Stimulated activated CD8-positive, alpha-beta memory T cell treated with anti-CD3 and anti-CD28 coated beads, Interleukin-4, amount 100 ng/mL, for 1 hour (primary cell): ENCODE measurements at places on chromosomes 16 and 17.

- no peak for DNase-seq
Observed at GRCh38 chr16:58339452-58339981, 44.7 kb upstream of the PRSS54 start.

- DNase-seq = no peak
Observed at GRCh38 chr16:20610892-20611349, 34.8 kb upstream of the ACSM2B start.

- no peak for DNase-seq
Observed at GRCh38 chr16:30692396-30693064, 6.4 kb upstream of the SRCAP start.

- no peak for DNase-seq
Observed at GRCh38 chr17:41455236-41455635, 11.9 kb downstream of the KRT32 start.

- DNase-seq = no peak
Observed at GRCh38 chr17:46958041-46958591, 20.9 kb downstream of the RPRML start.

DNA sequence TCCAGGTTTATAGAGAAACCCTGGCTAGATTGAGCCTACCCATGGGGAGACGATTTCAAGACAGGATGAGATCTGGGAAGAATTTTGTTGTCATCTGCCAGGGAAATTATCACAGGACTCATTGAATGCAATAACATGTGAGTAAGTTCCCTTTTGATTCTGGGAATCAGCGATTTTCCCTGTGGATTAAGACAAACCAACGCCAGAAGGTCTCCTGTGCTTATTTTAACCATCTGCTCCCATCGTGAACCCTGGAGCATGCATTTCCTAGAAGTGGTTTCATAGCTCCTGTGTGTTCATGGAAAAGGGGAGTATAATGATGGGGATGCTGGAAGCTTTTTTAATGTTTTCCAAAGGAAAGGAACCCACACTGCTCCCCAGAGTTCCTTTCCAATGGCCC is 21.0 kb upstream of the ARHGAP44 start:
- DNase-seq = no peak

GRCh38 chr16:68009157-68009735 is 6.5 kb downstream of the DPEP2NB start:
- no peak for DNase-seq

DNA sequence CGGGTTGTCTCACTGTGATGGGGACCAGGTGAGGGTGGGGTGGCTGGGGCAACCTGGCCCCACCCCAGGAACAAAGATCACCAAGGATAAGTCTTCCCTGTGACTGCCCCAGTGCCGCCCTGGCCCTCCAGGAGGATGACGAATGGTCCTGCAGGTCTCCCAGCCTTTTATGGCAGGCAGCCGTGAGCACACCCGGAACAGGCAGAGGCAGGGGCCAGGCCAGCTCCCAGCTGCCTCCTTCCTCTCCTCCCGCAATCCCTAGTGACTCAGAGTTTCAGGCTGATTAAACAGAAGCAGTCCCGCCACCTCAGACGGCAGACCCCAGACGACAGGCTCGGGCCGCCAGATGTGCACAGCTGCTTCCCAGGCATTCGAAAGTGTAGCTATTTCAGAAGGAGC is 13.3 kb downstream of the JUP start:
- no peak for DNase-seq

DNA sequence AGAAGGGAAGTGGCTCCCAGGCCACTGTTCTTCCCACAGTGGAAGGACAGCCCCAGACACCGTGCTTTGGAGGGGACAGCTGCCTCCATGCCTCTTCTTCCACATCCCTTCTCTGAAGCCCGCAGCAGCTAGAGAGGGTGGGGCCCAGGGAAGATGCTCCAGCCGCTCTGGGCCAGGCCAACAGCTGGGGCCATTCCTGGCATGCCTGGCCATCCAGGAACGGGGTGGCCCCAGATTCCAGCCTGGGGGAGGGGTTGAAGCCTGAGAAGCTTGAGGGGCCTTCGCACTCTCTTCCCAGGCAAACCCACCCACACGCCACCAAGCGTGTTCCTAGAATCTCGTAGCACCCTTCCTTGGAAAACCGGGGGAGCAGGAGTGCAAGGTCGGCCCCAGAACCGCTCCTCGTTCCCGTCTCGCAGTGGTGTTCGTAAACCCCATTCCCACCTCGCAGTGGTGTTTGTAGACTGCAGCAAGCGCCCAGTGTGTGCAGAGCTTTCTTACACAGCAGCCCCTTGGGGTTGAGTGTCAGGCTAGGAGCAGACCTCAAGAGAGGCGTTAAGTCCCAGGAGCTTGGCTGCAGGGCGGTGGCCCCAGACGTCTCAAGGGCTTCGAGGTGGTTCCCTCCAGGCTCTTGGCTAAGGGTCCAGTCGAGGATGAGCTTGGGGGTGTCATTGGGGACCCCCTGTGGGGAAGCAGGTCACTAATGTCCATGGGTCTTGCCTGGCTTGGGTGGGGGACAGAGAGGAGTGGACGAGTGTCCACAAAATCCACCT is 2.7 kb downstream of the CDH15 start:
- DNase-seq = no peak

- no peak for DNase-seq
Observed at GRCh38 chr17:57517632-57518456, 227.3 kb downstream of the CCDC182 start.

- DNase-seq = no peak
Observed at GRCh38 chr16:3065069-3065741, at the start of gene IL32. Gene IL32 (plus strand): TSS chr16:3065640. CDS start chr16:3065812, 172 bp downstream.

- no peak for DNase-seq
Observed at GRCh38 chr17:32156656-32157055, 14.4 kb downstream of the RHOT1 start.

GRCh38 chr17:75393523-75394331 is 11.8 kb downstream of the GRB2 start:
- peak; percentile 65 for DNase-seq

DNA sequence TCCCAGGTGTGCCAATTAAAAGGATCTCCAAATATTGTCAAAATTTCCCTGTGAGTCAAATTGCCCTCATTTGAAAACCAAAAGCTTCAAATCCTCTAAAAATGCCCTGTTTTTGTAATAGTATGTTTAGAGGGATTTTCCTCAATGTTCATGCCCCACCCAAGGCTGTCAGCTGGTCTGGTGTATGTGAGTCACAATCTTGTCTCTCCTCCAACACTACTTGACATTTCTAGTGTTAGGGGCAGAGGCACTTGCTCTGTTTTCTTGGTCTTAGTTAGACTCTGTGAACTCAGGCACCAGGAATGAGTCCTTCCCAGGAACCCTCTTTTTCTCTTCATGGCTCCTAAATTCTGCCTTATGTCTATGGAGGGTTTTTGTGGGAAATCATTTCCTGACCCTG is 634.8 kb downstream of the KCNJ2 start:
- no peak for DNase-seq

- no peak for DNase-seq
Observed at GRCh38 chr17:27424516-27424915, 31.7 kb upstream of the KSR1 start.

DNA sequence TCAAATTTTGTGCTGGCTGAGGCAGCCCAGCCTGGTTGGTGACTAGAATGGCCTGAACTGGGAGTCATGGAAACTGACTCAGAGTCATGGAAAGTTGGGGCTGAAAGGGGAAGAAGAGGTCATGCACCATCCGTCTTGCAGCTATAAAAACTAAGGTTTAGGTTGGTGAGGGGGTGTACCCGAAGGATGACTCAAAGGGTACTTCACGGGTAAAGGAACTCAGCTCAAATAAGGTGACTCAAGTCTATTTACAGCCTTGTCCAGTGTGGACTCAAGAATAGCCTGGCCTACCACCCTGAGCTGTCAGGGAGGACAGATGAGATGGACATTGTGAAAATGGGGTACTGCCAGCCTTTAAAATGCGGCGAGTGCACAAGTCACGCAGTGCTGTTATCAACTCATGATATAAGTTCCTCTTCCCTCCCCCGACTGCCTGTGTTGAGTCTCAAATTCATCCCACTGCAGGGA is 18.6 kb downstream of the CD300LB start:
- no peak for DNase-seq

GRCh38 chr17:45942284-45942683 is 47.9 kb downstream of the MAPT start:
- DNase-seq = no peak

GRCh38 chr17:8039611-8040168 is 831 bp downstream of the ALOX15B start:
- no peak for DNase-seq

GRCh38 chr16:17723531-17724134 is 252.9 kb upstream of the XYLT1 start:
- DNase-seq = no peak

GRCh38 chr16:23269248-23269953 is 32.7 kb upstream of the SCNN1B start:
- no peak for DNase-seq

DNA sequence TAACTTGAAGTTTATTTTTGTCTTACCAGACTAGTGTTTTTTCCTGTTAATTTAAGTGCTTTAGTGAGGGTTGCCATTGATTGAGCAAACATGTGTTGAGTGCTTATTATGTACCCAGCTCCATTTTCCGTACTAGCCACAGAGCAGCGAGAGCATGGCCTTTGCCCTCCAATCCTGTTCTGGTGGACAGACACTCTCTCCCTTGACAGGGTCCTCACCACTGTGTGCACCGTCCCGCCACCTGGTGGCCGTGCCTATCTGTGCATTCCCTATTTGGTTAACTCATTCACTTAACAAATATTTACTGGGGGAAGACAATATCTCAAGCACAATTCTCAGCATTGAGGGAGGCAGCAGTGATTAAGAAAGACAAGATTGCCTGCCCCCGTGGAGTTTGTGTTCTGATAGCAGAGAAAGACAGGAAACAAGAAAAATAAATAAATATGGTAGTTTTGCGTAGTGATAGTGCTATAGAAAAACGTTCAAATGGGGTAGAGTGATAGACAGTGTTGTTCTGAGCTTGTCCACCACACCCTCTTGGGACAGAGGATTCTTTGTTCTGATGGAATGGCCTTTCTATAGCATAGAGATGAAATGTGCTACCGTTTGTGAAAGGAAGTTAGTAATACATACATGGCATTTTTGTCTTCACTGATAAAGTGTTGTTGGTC is 13.0 kb downstream of the CDH13 start:
- peak; percentile 40 for DNase-seq

GRCh38 chr16:64153718-64154117 is 968.1 kb downstream of the CDH11 start:
- DNase-seq = no peak

DNA sequence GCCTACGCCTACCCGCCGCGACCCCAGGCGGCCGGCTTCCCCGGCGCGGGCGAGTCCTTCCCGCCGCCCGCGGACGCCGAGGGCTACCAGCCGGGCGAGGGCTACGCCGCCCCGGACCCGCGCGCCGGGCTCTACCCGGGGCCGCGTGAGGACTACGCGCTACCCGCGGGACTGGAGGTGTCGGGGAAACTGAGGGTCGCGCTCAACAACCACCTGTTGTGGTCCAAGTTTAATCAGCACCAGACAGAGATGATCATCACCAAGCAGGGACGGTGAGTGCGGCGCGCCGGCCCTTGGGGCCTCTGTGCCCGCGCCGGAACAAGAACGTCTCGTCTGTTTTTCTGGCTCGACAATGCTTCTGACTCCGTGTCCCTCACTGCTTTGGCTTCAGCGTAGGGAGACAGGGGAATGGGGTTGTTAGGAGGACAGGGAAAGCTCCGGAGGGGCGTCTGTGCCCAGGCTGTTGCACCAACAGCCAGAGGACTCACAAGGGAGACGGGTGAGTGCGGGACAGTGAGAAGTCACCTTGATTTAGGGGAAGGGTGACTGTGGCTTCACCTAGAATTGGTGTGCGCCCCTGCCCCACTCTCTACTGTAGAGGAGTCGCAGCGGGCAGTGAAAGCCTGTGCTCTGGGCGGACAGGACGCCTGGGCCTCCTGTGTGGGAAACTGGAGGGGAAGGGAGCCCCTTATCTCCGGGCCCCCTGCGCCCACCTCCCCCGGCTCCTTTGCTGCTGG is 806 bp downstream of the TBX21 start:
- DNase-seq = no peak

DNA sequence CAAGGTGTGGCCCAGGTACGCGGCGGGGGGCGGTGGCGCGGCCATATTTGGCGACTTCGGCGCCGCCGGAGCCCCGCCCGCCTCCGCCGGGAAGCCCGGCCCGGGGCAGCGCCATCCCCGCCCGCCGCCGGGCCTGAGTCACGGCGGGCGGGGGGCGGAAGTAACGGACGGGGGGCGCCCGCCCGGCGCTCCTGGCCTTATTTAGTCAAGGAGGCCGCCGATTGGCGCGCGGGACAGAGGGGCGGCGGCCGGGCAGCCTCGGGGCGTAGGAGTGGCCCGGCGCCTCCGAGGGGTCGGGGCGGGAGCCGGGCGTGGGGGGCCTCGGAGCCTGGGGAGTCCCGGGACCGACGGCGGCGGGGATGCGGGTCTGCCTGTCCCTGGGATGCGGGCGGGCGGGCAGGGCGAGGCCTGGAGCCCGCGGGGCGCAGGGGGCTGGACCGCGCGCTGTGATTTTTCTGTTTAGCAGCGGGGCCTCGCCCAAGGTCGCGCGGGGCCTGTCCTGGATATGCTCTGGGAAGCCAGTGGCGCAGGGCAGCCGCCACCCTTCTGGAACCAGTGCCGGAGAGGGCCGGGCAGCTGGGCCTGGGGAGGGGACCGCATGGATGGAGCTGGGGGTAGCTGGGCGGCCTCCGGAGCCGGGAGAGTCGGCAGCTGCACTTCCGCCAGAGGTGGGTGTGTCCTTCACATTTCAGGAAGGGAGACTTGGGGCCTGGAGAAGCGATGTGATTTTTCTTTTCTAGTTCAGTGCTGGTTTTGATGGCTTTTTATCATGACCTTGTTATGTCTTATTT is 2.3 kb upstream of the ACTG1 start:
- DNase-seq = peak; percentile 55

GRCh38 chr16:11250091-11250785 is 5.8 kb downstream of the SOCS1 start:
- DNase-seq = no peak

GRCh38 chr17:44559634-44560554 is 2.6 kb downstream of the FZD2 start:
- DNase-seq = no peak

GRCh38 chr16:72921106-72921505 is 126.8 kb downstream of the ZFHX3 start:
- DNase-seq = no peak

- DNase-seq = no peak
Observed at GRCh38 chr16:79668502-79668901, 68.0 kb upstream of the MAF start.

DNA sequence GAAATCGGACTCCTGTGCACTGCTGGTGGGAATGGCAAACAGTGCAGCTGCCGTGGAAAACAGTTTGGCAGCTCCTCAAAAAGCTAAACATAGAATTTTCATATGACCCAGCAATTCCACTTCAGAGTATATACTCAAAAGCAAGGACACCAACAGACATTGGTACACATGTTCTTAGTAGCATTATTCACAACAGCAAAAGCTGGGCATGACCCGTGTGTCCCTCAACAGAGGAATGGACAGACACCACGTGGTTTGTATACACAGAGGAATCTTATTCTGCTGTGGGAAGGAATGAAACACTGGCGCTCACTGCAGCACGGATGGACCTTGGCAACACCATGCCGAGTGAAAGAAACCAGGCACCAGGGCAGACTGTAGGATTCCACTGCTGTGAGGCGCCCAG is 16.0 kb downstream of the NPTX1 start:
- no peak for DNase-seq
